Left renal pelvis (tissue), 4 donors: ENCODE measurements at places on chromosomes 5 and 9.

DNA sequence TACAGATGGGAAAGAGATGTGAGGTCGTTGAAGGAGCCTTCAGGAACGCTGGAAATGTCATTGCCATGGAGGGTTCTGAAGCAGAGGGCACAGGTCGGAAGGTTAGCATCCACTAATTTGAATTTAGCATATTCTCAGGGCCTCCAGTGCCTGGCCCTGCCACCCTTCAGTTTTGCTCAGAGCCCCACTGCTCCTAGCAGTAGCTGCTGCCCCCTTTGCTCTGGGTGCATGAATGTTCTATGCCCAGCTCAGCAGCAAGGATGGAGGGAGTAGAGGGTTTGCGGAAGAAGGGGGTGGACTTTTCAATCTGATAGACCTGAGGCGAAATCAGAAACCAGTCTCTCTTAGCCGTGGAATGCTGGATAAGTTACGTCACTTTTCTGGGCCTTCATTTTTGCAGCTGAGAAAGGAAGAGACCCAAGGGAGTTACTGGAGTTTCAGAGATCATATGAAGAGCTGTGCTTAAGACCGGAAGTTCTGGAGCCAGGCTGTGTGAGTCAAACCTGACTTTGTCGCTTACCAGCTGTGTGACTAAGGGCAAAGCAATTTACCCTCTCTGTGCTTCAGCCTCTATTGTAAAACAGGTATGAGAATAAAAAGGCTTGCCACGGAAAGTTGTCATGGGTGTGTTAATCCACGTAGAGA lies 133.2 kb upstream of the PANK3 start:
- DNase-seq, result no peak

DNA sequence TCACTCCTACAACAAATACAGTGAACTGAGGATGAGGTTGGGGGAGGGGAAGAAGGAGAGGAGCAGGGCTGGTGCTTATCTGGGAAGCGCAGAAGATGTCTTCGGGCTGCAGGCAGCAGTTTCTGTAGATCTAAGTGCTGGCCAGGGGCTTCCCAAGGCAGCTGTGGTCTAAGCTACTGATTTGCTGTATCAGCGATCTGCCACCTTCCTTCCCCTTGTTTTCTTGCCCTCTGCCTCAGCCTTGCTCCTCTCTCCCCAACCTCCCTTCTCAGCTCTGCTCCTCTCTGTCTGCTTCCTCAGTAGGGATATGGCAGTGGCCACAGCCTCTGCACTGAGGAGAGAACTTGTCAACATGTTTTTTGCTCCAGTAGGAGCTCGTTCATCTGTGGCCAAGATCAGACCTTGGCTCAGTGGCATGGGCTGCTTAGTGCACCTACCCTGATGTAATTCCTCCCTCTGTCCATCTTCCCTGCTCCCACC lies 42.8 kb upstream of the IL6ST start:
- no peak for DNase-seq

DNA sequence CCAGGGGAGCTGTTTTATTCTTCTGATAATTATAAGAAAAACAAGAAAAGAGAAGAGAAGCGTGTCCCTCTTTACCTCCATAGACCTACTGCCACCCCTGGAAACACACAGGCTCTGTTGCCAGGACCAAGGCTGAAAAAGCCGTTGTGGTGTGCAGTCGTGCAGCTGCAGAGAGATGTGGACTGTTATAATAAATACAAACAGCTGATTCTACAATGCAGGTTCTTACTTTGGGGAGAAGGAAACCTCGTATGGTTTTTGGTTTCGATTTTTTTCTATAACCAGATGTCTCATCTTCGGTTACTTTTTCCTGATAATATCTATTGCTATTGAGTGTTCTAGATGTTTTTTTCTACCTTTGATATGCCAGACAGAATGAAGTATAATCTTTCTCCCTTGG lies 28.1 kb downstream of the FYB1 start:
- no peak for DNase-seq

- no peak for DNase-seq
Observed at GRCh38 chr9:121559183-121559582, 59.5 kb upstream of the GGTA1 start.
